ENCODE measurements at places on chromosomes 4 and X.

- no peak for DNase-seq
Observed at GRCh38 chr4:13982010-13982409, 354.5 kb upstream of the BOD1L1 start.

DNA sequence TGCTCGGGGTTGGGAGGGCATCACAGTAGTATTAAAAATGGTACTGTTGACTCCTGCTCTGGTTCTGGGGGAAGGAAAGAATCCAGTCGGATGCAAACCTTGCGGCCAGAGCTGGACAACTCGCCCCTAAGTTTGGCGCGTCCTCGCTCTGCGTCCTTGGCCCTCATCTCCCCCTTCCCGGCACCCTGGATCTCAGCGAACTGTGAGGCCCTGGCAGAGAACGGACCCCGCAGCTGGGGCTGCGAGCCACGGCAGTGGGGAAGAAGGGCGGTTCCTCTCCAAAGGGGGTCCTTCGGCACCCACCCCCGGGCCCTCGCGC, 14.0 kb downstream of the ARHGEF6 start:
- DNase-seq: no peak

DNA sequence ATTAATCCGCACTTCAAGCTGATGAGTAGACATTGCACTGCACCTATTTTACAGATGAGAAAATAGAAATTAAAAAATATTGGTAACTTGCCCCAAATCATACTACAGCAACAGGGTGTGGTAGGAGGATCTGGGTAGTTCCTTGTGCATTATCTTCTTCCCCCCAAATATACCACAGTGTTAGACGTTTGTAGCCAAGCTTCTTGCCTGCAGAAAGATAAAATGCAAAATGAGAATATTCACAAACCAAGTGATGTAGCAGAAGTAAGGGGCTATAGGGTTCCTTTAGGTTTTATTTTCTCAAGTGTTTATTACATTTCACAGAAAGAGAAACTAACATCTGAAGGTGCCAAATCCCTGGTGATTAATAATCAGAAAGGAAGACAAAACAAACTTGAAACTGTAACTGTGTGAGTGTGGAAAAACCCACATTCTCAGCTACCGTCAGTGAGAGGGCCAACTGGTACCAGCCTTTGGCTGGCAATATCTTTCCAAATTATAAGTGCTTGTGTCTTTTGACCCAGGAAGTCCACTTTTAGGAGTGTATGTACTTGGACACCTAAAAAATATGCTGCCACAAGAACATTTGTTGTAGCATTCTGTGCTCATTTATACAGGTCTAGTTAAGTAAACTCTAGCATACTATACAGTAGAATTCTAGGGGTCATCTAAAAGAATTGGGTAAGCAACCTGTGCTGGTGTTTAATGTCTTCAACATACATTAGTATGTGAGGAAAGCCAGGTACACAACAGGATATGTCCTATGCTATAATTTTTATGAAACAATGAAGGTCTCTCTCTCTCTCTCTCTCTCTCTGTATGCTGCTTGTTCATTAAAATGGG, 6.7 kb upstream of the CD38 start:
- no peak for DNase-seq

DNA sequence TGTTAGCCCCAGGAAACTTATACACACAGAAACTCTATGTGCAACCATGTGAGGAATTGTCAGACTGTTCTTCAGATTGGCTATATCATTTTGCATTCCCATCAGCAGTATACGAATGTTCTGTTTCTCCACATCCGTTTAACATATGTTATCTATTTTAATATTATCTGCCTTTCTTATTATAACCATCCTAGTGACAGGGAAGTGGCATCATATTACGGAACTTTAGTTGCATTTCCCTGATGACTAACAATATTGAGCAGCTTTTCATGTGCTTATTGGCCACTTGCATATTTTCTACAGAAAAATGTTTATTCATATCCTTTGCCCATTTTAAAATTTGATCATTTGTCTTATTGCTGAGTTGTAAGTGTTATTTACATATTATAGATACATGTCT, 36.5 kb upstream of the IL15 start:
- no peak for DNase-seq

DNA sequence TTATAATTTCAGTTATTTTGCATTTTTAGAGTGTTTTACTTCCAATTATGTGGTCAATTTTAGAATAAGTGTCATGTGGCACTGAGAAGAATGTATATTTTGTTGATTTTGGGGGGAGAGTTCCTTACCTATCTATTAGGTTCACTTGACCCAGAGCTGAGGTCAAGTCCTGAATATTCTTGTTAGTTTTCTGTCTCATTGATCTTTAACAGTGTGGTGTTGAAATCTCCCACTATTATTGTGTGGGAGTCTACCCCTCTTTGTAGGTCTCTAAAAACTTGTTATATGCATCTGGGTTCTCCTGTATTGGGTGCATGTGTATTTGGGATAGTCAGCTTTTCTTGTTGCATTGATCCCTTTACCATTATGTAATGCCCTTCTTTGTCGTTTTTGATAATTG, 127.0 kb upstream of the ZDHHC15 start:
- DNase-seq: no peak

All from SW 1271 (cell line).